ENCODE measurements at places on chromosomes 5 and 9. TPM values are rescaled to one million over a fixed set of nuclear protein-coding genes. Genes with fewer than 3 reads are reported as not detected.

DNA sequence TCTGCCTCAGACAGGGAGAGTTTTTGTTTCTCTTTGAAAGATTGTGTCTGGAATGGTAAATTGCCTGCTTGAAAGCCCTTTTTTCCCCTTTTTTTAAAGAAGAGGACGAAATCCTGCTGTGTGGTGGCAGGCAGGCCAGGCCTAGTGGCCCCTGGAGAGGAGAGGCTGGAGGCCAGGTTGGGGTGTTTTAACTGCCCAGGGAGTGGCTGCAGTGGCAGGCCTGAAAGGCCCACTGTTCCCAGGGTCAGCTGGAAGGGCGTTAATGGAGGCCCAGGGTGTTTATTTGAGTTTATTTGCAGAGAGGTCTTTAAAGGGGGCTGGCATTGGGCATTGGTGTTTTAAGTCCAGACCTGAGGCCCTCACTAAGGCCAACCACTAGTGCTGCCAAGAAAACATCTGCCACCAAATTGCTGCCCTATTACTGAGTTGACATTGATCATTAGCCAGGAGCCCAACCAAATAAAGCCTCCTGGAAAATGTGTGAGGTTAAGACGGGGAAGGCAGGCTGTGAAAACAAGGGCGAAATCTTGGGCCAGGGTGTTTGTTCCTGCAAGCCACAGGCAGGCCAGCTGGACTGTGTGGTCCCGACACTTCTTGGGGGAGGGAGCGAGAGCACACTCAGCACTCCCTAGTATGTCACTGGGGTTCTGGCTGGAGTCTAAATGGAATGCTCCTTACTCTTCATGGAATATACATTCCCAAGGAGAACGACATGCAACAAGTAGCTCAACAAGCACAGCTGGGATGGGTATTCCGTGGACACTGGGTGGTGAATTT is 5.0 kb downstream of the JADE2 start:
- no peak for DNase-seq

DNA sequence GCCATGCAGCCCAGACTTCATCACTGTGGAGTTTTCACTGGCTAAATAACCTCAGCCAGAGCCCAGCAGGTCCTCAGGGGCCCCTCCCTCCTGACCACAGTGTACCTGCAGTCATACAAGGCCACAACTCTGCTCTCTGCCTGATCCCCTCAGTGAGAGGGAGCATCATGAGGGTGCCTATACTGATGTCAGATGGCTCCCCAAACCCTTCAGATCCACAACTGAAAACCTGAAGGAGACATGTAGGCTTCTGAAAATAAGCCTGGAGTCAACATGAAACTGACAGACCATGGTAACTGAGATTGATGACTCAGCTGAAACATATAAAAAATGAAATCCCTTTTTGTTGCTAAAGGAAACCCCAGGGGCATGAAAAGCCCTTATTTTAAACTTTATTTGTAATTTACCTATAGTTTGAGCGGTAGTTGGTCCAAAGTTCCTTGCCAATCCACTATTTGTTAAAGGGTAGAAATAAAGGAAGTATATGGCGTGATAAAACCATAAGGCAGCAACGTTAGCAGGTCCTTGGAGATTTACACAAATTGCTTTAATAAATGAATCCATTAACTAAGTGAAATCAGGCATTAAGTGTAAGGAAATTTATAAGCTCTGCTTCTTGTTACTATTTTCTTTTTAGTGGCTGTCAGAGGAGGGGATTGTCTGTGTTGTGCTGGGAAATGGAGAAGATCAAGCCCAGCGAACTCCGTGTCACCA is 68.3 kb downstream of the FGF1 start:
- peak; percentile 17 for DNase-seq

GRCh38 chr9:137406876-137407589 is 15.9 kb downstream of the EXD3 start:
- no peak for DNase-seq

Gene MED10
- total RNA-seq = 24.3 TPM

DNA sequence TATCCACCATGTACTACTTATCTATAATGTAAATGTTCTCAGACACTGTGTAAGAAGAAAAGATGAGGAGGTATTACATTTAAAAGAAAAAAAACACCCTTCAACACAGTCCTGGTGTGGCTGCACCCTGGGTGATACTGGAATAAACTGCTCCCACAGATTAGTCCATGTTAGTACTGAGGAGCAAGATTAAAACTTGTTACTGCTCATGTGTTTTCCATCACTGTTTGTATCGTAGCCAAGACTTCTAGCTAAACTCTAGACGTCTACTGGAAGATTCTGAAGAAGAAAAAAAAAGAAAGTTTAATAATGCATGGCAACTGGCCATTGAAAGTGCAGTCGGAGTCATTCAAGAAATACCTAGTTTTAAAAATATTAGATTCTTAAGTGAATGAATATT is at the start of gene ASPN:
TSS of gene ASPN (minus strand) at position 178 of the 400 bp plus-strand sequence.
- DNase-seq = no peak

GRCh38 chr5:112594095-112594850 is 143.4 kb upstream of the APC start:
- no peak for DNase-seq

DNA sequence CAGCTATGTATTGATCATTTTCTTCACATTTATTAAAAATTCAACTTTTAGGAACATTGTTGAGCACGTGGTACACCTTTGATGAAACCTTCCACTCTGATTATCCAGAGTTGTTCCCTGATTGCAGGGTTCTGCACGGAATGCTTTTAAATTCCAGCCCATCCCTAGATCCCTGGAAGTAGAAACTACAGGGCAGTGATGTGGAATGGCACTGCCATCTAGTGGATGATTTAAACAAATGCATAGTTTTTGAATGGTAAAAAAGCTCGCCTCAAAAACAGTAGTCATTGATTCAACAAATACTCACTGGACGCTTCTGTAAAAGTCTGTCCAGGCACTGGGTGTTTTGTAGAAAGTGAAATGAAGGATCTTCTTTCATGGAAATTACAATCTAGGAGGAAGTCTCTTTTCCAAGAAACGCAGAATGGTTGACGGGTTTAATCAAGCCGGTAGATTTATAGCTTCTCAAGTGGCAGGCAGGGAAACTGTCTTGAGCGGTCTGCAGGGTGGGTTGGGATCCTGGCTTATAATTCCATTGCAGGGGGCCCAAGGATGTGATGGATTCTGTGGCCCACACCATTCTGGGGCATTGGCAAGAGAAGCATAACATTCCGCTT is 118.4 kb downstream of the ARHGAP26 start:
- peak; percentile 48 for DNase-seq

DNA sequence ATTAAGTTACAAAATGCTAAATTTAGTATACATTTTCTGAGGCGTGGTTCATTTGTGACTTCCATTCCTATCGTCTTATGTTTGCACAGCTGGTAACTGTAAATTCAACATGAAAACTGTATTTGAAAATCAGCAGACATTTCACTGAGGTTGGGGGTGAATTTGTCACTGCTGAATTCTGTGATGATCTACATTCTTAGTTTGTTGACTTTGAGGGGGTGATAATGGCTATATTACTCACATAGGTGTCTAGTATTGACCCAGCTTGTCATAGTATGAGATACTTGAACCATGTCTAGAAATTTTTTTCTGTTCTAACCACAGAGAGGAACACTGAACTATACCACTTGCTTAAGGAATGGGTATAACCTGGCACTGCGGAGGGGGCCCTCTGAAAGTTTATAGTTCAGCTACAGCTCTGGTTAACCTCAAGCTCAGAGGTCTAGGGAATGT is 313.3 kb downstream of the PIK3R1 start:
- no peak for DNase-seq

DNA sequence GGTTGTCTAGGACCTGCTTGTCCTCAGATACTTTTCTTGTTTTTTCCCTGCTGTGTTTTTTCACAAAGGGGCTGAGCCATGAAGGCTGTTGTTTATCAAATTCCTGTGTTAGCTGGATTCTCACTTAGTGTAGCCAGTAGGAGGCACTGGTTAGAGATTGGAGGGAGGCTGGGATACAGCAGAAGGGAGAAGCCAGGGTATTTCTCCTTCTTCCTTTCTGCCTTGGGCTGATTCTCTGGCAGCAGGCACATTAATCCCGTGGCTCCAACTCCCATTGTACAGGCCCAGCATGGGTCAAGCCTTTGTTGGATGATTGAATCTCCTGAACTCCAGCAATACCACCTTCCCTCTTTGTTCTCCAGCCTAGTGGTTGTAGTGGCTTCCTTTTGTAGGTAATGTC is 46.4 kb upstream of the FAM170A start:
- DNase-seq = no peak

GRCh38 chr9:104304925-104305324 is 199.1 kb upstream of the OR13F1 start:
- no peak for DNase-seq

- no peak for DNase-seq
Observed at GRCh38 chr9:105958587-105958986, 264.2 kb downstream of the TMEM38B start.

GRCh38 chr9:91033797-91034196 is 232.2 kb downstream of the SYK start:
- DNase-seq = peak; percentile 32

DNA sequence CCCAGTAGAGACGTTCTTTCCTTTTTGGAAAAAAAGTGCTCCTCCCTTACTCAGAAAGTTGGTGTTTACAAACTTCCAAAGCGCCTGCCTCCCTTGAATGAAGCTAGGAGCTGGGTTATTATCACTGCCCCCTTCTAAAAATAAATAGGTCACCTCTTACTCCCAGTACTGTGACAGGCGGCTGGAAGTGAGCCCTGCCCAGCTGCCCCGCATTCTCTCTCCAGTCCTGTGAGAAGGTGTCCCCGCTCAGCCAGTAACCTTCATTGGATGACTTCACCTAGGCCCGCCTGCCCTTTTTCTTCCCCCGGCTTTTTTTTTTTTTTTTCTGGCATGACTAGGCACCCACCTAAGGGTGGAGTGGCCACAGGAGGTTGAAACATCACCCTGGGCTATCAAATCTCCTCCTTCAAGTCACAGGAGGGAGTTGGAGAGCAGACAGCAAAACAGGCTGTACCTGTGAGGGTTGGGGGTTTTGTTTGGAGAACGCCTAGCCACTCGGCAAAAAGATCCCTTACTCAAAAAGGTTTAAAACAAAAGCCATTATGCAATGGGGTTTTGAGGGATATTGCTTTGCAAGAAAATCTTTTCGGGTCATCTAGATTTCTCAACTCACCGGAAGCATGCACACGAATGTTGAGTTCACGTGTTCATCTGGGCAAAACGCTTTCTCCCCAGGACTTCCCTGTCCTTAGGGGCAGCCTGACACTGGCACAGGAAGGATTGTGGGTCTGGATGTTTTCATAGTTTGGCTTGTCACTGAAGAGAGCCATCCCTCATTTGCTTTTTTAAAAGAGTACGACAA is 43.3 kb upstream of the ZNF622 start:
- DNase-seq = peak; percentile 42

DNA sequence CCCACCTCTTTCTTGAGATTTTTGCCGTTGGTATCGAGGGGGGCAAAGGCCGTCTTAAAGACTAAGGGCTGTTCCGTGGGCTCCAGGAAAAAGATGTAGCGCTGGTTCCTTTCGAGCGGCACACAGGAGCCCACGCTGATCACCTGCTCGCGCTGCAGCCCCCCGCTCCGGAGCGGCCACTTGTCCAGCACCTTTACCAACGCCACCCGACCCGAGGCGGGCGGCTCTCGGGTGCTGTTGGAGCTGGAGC is 781 bp downstream of the NRG2 start:
- peak; percentile 29 for DNase-seq

- DNase-seq = no peak
Observed at GRCh38 chr9:115212125-115212605, 94.2 kb upstream of the TNC start.

Gene SGTB
- total RNA-seq = 6.4 TPM

GRCh38 chr5:107418902-107419301 is 251.8 kb downstream of the EFNA5 start:
- DNase-seq = no peak

DNA sequence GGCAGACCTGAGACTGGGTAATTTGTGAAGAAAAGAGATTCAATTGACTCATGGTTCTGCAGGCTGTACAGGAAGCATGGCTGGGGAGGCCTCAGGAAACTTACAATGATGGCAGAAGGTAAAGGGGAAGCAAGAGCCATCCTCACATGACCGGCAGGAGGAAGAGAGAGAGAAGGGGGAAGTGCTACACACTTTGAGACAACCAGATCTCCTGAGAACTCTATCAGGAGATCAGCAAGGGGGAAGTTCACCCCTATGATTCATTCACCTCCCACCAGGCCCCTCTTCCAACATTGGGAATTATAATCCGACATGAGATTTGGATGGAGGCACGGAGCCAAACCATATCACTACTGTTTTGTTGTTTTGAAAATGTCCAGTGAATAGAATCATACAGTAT is 110.2 kb downstream of the DAPK1 start:
- no peak for DNase-seq

GRCh38 chr5:94784536-94785505 is 166.4 kb downstream of the SLF1 start:
- DNase-seq = no peak

GRCh38 chr9:108484468-108484867 is 371.3 kb downstream of the ACTL7B start:
- no peak for DNase-seq

Gene C9orf85
- 15.9 TPM for total RNA-seq

DNA sequence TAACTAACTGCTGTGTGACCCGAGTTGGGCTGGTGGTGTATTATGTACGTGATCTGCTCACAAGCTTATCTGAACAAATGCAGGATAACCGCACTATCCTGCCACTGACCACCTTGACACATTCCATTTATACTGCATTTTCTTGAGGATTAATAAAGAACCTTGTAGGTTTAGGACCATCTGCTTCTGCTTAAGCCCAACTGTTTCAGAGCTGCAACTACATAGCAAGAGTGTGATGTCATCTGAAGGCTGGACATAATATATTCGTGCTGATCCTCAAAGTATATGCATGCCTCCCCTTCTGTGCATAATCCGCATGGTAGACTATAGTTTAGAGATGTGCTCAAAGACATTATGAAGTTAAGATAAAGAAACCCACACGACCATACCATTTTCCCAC is 435.9 kb downstream of the BNC2 start:
- no peak for DNase-seq

DNA sequence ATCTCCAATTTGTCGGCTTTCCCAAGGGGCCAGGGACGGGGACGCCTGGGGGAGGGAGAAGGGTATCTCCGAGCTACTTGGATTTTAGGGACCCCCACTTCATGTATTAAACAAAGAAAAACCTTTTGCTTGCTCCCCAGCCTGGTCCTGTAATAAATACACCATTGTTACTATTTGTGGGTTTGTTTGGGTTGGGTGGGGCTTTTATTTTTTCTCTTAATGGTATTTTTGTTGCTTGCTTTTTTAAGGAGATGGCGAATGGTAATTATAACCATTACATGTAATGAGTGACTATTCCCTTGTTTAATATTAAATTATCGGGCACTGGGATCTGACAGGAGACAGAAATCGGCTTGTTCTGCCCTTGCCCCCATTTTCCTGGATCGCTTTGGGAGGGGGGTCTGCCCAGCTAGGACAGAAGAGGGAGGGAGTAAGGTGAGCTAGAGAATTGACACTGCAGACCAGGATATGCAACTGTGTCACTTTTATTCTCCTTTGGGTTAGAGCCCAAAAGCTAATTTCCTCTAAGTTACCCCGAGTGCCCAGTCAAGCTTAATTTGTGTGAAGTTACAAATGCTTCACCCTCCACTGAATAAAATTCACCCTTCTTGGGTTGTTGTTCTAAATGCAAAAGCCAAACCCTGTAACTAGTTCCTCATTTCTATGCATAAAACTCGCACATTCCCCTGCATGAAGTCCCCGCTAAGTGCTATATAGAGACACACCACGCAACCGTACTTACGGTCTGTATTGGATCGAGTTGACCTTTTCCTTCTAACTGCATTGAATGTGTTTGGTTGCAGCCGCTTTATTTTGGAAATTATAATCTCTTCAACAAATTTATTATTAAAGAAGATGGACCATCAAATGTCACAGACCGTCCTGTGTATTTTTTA is 1.6 kb upstream of the ZNF608 start:
- no peak for DNase-seq

Gene FCN2
- not detected for total RNA-seq

Gene SV2C
- total RNA-seq = not detected

- DNase-seq = no peak
Observed at GRCh38 chr9:126777733-126778132, 27.1 kb upstream of the ZBTB43 start.

All from HT1080 (cell line).